ENCODE measurements at places on chromosomes 7 and 10. TPM values are rescaled to one million over a fixed set of nuclear protein-coding genes. Genes with fewer than 3 reads are reported as not detected.

- no peak for DNase-seq
Measured at GRCh38 chr7:25118048-25118753, 6.9 kb downstream of the CYCS start.

- no peak for DNase-seq
Measured at GRCh38 chr10:114087255-114087654, 43.6 kb downstream of the ADRB1 start.

DNA sequence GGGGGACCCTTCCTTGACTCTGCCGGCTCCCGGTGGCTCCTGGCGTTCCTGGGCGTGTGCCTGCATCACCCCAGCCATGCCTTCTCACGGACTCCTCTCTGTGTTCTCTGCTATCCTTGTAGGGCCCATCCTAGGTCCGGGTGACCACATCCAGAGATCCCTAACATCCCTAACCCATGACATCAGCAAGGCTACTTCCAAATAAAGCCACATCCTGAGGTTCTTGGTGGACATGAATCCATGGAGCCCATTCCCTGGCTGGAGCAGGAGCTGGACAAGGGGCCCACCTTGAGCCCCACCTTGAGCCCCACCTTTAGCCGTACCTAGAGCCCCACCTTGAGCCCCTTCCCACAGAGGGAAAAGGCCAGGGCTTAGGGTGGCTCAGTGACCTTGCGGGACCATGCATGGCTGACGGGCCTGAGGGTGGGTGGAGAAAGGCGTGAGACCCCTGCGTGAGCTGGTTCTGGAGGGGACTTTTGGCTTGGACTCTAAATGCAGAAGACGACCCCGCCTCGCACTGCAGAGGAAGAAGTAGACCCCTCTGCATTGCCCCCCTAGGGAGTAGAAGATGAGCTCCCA, 58.5 kb upstream of the INPP5A start:
- DNase-seq = no peak

DNA sequence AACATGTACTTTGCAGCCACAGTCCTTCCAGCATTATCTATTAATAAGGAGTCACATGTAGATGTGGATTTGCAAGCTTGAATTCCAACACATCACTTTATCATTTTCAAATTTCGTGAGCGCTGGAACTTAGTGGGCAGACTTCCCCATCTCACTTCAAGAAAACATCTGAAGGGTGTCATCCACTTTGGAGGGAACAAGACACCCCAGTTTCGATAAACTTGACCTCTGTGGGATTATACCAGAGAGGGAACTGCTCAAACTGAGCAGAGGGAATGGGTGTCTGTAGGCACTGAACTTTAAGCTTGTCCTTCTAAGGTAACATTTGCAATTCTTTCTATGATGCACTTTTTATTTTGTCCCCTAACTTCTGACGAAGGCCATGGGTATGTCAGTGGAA, 27.5 kb downstream of the ADRB1 start:
- DNase-seq = no peak

Gene POLR3A
- 10.9 TPM for total RNA-seq
